ENCODE measurements at places on chromosomes 7 and 10.

GRCh38 chr7:140595468-140596092, 45.0 kb downstream of the DENND2A start:
- DNase-seq, result no peak

- no peak for DNase-seq
Measured at GRCh38 chr7:133824132-133824531, 303.0 kb upstream of the LRGUK start.

DNA sequence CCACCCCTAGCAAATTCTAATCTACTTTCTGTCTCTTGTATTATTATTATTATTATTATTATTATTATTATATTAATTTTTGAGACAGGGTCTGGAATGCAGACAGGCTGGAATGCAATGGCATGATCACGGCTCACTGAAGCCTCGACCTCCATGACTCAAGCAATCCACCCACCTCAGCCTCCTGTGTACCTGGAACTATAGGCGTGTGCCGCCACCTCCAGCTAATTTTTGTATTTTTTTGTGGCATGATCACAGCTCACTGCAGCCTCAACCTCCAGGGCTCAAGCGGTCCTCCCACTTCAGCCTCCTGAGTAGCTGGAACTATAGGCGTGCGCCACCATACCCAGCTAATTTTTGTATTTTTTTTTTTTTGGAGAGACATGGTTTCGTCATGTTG, 2.6 kb upstream of the TMEM139 start:
- DNase-seq, result no peak

DNA sequence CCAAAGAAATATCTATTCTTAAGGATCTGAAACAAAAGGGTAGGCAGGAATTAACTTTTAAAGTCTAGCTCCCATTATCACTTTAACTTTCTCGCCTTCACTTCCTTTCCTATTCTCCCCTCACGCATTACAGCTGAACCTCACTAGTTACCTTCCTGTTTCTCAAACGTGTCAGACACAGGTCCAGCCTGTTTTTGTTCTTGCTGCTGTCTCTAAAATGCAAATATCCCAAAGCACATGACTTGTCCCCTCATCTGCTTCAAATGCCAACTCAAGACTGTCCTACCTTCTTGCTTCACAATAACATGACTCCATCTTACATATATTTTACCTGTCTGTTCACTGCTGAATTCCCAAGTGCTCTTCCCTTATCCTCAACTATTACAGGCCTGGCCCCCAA, 17.6 kb downstream of the ZDHHC6 start:
- DNase-seq, result no peak

GRCh38 chr10:44961931-44962750, 2.5 kb downstream of the RASSF4 start:
- no peak for DNase-seq

DNA sequence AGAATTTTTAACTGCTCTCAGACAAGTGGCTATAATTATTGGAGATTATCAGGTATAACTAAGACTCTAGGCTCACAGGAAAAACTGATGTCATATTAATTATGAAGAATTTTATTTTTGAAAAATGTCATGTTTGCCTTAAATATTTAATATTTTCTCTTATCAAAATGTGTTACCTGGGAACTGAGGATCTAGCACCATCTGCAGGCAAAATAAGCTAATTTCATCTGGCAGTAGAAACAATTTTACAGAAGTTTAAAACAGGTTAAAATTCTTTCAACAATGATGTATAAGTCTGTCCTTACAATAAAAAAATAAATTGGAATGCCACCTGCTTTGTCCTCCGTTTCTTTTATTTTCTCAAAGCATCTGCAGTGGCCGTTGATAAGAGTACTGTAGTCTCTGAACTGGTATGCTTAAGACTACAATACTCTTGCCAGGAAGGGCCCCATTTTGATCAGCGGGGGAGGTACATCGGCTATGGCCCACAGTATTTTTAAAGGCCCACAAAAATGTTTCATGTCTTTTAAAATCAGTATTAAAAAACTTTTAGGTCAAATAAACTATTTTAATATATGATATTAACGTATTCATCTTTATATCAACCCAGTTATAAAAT, 81.3 kb downstream of the VWDE start:
- DNase-seq, result peak; percentile 13

GRCh38 chr7:2829040-2829439, 15.1 kb downstream of the GNA12 start:
- no peak for DNase-seq

All from activated CD8-positive, alpha-beta T cell treated with anti-CD3 and anti-CD28 coated beads for 36 hours (primary cell).